ENCODE measurements at places on chromosomes 16 and 17.

GRCh38 chr16:22004341-22004740, 3.4 kb upstream of the PDZD9 start:
- DNase-seq = no peak

- no peak for DNase-seq
Measured at GRCh38 chr17:75498039-75498725, 17.2 kb downstream of the CASKIN2 start.

DNA sequence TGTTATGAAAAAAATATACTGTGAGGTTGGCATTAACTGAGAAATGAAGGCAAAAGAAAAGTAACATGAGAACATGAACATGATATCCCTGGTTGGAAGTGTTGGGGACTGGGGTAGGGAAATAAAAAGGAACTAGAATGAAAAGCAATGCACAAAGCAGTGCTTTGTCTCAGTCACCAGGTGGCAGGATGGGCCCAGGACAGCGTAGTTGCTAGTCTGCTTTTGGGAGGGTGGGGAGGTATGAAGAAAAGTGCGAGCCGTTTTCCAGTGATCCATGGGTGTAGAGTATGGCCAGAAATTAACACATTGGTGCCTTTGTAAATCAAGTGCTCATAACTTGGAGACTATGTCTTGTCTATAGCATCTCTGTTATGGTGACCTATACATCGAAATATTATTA, 662.5 kb upstream of the SALL1 start:
- DNase-seq = no peak

GRCh38 chr17:48024149-48025039, 13.2 kb downstream of the COPZ2 start:
- DNase-seq = no peak

- DNase-seq = peak; percentile 56
Measured at GRCh38 chr16:50467943-50468748, 80.0 kb upstream of the NKD1 start.

DNA sequence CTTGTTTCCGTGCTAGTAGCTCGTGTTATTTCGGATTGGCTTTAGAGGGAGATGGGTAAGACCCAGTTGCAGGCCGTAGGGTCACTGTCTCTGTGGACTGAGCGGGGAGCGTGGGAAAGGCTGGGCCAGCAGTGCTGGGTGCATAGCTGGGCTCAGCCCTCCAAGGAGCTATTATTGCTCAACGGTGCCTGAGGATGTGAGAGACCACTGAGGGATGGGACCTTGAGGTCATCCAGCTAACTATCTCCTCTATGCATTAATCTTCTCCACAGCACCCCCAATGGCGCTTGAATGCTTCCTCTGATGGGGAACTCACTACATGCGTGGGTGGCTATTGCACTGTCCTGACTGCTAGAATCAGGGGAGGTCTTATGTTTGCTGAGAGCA, 126.1 kb upstream of the FOXF1 start:
- no peak for DNase-seq

DNA sequence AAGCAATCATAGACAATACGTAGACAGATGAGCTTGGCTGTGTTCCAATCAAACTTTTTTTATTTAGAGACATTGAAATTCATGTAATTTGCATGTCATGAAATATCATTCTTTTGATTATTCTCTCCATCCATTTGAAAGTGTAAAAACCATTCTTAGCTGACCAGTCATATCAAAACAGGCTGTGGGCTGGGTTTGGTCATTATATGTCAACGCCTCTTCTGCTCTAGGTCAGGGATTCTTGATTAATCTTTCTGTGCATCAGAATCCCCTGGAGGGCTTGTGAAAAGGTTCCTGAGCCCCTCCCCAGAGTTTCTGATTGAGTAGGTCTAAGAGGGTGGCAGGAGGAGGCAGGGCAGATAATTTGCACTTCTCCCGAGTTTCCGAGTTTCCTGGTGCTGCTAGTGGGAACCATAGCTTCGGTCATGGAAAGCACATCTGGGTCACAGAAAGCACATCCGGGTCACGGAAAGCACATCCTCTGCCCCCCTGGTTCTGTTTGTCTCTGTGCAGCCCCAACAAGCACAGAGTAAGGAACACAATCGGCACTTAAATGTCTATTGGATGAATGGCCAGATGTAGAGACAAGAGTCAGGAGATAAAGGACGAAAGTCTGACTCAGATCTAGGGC, 16.4 kb downstream of the PIMREG start:
- no peak for DNase-seq

DNA sequence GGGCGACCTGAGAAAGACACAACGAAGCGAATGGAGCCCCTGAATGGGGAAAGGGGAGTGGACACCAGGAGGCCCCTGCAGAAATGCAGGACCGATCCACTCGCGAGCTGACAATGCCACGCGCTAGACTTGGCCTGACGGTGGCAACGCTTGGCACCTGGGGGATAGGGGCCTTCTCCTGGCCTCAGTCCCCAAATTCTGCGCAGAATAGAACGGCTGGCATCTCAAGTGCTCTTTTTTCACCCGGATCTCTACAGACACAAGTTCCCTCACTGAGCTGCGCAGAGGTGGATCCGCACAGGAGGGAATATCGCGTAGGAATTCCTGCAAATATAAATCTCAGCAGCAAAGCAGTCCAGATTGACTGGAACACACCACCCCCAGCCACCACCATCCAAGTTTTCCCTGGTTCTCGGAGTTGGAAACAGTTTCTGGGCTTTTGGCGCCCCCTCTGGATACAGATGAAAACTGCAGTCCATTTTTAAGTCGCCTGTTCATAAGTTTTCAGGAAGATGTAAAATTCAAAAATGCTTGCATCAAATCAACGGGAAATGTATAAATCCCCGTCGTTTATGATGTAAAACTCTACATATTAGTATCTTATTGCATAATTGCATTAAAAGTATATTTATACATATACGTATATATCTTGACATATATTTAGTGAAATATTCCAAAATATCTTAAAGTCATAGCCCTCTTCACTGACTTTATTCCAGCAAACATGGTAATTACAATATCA, 2.3 kb upstream of the SOX9 start:
- peak; percentile 82 for DNase-seq

GRCh38 chr16:20181416-20181815, 107.7 kb upstream of the GPR139 start:
- DNase-seq = no peak

GRCh38 chr16:67632415-67633172, 12.3 kb upstream of the CARMIL2 start:
- DNase-seq = peak; percentile 97

DNA sequence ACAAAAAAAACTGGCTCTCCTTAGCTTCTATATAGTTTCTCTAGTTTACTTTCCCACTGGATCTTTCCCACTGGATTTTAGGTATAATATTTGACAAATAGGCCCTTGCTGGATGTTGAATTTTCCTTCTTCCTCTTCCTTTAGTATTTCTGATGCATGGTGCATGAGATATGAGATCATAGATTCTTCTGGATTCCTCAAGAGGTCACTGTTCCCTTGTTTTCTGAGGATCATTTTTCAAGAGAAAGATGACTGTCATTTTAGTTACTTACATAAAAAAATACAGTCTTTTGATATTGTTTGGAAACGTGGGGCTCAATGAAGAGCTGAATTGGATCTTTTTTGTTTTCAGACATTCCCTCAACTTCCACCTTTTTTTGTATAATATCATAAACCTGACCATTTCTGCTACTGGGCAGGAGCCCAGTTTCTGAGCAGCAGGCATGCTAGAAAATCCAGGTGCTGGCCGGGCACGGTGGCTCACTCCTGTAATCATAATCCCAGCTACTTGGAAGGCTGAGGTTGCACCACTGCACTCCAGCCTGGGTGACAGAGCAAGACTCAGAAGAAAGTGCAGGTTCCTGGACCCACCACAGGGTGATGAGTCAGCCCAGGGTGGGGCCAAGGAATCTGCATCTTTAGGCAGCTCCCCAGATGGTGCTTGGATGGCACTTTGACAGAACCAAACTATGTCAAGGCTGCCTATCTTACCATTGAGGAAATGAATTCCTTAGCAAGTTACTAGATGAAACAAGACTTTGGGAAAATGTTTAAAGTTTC, 70.3 kb downstream of the SDR42E1 start:
- peak; percentile 47 for DNase-seq

GRCh38 chr16:14423344-14423743, 206.7 kb downstream of the PARN start:
- DNase-seq = no peak

DNA sequence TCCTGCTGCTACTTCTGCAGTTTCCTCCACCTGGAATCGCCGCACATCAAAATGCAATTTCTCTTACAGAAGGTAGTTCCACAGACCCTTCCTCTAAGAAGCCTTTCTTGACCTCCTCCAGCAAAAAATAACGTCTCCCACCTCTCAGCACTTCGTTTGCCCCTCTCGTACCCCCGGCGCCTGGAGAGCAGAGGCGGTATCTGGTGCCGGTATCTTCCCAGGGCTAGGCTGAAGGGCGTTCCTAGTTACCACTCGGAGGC, 482 bp downstream of the DCTPP1 start:
- DNase-seq = peak; percentile 19

- DNase-seq = peak; percentile 23
Measured at GRCh38 chr16:14600164-14600563, 29.9 kb downstream of the PARN start.

DNA sequence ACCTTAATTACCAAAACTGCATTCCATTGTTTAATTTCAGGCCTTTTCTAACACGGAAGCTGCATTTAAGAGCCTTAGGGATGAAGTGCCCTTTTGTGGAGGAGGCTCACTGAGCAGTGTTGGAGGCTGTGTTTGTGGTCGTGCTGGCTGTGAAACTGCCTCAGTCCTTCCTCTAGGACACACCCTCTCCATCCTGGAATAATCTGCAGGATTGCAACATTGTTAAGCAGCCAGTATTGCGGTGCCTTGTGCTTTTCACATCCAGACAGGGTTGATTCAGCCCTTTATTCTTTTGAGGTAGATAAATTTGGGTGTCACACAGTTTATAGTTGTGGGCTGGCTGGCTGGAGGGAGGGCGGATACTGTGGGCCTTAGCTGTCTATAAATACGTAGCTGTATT, 141.6 kb downstream of the CDRT15L2 start:
- peak; percentile 86 for DNase-seq

DNA sequence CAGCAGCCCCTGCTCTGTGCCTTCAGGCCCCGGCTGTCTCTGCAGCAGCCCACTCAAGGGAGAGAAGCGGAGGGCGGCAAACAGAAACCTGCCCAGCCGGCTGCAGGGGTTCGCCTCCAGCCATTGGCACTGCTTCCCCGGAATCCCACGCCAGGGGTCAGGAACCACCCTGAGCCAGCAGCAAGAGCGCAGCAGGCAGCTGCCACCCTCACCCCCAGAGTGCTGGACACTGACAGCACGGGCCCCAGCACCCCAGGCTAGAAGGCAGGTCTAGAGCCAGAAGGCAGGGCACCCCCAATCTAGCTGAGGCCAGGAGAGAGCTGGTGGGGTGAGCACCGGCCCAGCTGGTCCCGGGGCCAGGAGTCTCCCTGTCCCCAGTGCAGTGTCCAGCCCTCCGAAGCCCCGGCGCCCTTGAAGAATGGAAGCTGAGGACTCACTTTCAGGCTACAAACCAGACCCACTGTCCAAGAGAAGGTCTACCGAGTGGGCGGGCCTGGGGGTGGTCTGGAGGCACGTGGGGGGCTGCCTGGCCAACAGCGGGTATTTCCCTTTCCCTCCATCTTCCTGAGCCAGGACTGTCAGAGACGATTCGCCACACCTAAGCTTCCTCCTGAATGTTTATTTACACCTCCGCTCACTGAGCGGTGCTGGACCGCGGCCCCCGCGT, 8.4 kb downstream of the UBALD2 start:
- no peak for DNase-seq

DNA sequence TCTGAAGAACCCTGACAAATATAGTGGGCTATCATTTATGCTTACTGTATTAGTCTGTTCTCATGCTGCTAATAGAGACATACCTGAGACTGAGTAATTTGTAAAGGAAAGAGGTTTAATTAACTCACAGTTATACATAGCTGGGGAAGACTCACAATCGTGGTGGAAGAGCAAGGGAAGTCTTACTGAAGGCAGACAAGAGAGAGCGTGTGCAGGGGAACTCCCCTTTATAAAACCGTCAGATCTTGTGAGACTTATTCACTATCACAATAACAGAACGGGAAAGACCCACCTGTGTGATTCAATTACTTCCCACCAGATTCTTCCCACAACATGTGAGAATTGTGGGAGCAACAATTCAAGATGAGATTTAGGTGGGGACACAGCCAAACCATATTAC, 526.8 kb upstream of the GOT2 start:
- no peak for DNase-seq

DNA sequence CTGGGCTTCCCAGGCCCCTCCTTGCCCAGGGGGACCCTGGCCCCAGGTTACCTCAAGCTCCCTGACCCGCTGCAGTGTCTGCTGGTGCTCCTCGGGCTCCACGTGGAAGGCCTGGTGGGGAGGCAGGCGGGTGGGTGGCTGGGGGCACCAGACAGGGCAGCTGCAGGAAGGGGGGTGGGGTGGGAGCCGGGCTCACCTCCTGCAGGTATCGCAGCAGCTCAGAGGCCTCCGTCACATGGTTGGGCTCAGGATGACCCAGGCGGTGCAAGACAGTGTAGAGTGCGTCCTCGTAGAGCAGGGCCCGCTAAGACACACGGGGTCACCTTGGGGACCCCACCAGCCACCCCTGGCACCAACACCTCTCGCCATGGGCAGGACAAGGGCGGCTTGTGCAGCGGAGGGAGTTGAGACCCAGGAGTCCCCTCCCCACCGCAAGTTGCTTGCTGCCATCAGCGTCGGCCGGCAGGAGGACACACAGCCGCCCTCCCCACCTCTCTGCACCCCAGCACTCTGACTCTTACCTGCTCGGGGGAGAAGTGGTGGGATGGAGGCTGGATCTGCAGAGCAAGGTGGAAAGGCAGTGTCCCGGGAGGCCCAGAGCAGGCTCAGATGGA, 1.1 kb downstream of the UNC13D start:
- DNase-seq = no peak

DNA sequence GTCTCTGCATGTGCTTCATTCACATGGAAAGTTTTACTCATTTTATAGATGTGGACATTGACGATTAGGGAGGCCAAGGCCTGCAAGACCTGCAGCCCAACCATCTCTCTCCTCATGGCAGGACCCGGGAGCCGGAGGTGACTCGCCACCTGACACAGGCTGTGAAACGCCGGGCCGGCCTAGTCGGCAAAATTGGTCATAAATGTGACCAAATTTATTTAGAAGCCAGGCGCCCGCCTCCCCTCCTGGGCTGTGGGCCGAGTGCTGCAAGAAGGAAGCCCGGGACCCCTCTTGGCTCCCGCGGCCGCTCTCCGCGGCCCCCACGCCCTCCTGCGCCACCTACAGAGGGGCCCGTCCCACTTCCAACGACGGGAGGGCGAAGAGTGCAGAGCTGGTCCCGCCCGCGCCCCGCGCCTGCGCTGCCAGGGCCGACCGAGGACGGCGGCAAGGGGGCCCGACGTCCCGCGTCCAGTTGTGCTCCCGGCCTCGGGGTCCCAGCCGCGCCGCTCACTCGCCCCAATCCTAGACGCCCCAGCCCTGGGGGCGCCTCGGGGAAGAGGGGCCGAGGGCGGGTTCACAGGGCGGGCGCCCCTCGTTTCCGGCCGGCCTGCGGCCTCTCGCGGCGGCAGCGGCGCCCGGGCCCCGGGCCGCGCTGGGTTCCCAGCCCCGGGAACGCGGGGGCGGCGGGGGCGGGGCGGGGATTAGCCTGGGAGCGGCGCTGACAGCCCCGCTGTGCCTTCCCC, 47.5 kb downstream of the WNT3 start:
- peak; percentile 54 for DNase-seq

GRCh38 chr16:88642881-88643643, 4.7 kb downstream of the IL17C start:
- no peak for DNase-seq

GRCh38 chr16:16960785-16961184, 510.0 kb downstream of the XYLT1 start:
- no peak for DNase-seq

GRCh38 chr16:22318690-22319358, 21.6 kb downstream of the POLR3E start:
- DNase-seq = no peak

Data from umbilical cord (tissue), 2 donors.